ENCODE measurements at places on chromosomes 6 and 20.

- DNase-seq, result no peak
Observed at GRCh38 chr20:45896641-45897161, 5.6 kb downstream of the CTSA start.

DNA sequence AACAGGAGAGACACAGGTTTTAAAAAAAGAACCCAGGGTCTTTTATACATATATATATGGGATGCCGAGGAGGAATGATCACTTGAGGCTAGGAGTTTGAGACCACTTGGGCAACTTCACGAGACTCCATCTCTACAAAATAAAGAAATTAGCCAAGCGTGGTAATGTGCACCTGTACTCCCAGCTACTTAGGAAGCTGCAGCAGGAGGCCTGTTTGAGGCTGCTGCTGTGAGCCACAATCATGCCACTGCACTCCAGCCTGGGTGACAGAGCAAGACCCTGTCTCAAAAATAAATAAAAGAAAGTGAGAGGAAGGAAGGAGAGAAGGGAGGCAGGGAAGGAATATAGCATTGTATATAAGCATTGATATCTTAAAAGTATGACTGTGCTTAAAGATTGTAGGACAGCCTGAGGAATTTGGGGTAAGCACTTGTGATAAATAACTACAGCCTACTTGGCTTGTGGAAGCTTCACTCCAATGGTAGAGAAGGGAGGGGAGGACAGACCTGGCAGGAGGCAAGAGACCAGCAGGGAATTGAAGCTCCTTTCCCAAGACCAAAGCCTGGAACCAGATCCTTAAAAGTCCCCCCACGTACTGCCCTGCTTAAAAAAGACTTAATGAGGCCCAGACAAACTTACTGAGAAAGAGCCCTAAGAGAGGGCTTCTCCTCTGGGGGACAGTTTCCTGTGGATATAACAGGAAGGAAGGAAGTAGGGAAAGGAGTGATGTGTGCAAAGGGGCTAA, 2.5 kb upstream of the SNTA1 start:
- no peak for DNase-seq

- no peak for DNase-seq
Observed at GRCh38 chr6:2581611-2582010, 169.1 kb downstream of the MYLK4 start.

DNA sequence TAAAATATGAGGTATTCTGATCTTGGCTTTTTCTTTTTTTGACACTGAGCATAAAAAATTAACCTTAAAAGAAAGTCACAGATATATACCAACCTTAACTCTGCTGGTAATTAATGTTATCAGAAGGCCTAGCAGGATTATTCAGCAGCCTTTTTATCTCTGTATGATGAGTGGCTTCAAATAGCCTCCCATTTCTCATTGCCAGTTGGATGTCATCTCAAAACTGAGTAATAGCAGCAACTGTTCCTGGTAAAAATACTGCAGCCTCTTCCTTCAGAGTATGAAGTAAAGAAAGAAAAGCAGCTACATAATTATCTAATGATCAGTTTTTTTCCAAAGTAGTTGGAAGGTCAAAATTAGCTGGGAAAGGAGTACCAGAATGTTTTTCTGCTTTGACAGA, 24.9 kb upstream of the HDGFL1 start:
- DNase-seq, result no peak

- peak; percentile 88 for DNase-seq
Observed at GRCh38 chr20:50460608-50461267, 49.4 kb upstream of the PTPN1 start.

All from HEK293T (cell line).